Activated naive CD4-positive, alpha-beta T cell (primary cell): ENCODE measurements at places on chromosomes 4 and X.

DNA sequence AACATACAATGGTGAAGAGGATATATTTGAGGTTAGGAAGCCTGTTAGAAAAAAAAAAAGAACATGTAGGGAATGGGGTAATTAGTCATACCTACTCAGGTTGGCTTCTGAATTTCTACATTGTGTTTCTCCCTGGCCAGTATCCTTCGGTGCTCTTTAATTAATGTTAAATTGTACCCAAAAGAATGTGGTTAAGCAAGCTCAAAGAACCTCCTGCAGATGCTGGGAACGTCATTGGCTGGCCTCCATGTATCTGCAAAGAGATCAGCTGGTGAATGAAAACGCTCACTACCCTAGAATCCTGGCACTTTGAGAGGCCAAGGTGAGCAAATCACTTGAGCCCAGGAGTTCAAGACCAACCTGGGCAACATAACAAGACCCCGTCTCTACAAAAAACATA, 942.3 kb upstream of the PRKX start:
- DNase-seq: no peak

DNA sequence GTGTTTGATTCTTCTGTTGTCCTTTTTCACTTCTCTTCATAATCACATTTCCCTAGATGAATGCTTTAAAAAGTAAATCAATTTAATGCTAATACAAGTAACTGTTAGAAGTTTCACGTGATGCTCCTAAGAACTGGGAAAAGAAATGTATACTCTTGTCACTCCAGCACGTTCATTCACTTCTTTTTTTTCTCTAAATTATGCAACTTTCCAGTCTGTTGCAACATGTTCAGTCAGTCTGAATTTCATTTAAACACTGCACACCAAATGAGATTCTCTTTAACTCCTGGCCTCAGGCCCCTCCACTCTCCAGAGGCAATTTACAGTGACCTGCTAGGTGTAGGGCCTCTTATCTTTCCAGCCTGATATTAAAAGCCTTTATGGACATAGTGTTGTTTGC, 321.9 kb downstream of the HS3ST1 start:
- DNase-seq: no peak

- no peak for DNase-seq
Observed at GRCh38 chr4:73707269-73707875, 33.0 kb upstream of the CXCL8 start.

GRCh38 chrX:17635231-17635630, 102.1 kb upstream of the SCML1 start:
- no peak for DNase-seq

DNA sequence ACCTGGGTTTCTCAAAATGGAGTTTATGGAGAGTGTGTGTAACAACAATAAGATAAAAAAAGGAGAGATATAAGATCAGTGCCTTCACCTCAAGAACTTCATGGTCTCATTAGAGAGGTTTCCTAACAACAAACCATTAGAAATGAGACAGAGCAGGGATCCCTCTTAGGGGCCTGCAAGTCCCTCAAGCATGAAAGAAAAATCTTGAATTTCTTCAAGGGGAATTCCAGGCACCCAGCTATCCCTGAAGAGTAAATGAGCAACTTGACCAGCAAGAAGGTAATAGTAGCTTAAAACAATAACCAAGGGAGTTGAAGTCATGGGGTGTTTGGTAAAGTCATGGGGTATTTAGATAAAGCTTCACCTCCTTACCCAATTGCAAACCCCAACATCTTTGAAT, 49.7 kb upstream of the TLR3 start:
- no peak for DNase-seq
